ENCODE measurements at places on chromosomes 12 and 14.

DNA sequence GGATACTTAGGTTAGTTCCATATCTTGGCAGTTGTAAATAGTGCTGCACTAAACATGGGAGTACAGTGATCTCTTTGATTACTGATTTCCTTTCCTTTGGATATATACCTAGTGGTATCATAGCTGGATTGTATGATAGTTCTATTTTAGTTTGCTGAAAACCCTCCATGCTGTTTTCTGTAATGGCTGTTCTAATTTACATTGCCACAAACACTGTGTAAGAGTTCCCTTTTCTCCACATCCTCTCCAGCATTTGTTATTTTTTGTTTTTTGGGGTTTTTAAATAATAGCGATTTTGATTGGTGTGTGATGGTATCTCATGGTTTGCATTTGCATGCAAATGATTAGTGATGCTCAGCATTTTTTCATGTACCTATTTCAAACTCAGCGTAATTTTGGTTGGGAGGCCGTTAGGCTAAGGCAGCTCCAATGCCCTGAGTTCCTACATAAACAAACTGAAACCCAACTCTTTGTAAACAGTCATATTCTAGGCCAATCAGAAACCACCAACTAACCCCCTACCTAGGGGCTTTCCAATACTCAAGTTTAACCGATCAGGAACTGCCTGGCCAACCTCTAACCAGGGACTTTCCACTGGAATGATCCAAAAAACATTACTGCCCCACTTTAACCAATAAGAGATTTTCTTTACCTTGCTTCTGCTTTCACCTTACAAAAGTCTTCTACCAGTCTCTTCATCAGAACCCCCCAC is 171.6 kb downstream of the FBXL14 start:
- no peak for DNase-seq

- peak; percentile 44 for DNase-seq
These were observed 13.6 kb downstream of the MED13L start for GRCh38 chr12:116263844-116264243.

DNA sequence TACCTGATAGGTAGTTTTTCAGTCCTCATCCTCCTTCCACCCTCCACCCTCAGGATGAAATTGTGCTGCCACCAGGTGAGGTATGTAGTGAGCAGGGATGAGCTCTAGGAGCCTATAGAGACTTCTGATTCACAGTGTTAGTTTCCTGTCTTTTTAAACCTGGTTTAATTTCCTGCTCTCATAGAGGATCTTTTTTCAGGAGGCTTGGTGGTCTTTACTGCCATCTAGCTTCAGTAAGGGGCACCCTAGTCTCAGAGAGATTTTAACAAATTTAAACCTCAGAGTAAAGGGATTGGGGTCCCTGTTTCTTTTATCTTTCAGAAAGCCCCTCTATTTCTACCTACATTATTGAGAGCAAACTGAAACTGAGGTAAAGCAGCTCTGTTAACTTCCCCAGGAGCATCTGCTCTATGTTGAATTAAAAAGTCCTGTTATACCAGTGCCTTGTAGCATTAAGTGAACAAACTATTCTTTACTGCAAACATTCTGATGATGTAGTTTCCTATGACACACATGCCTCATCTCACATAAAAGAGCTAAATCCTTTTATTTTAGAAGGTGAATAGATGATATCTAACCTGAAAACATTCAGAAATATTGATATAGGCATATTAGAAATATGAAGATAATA is 172.2 kb upstream of the DDHD1 start:
- no peak for DNase-seq

DNA sequence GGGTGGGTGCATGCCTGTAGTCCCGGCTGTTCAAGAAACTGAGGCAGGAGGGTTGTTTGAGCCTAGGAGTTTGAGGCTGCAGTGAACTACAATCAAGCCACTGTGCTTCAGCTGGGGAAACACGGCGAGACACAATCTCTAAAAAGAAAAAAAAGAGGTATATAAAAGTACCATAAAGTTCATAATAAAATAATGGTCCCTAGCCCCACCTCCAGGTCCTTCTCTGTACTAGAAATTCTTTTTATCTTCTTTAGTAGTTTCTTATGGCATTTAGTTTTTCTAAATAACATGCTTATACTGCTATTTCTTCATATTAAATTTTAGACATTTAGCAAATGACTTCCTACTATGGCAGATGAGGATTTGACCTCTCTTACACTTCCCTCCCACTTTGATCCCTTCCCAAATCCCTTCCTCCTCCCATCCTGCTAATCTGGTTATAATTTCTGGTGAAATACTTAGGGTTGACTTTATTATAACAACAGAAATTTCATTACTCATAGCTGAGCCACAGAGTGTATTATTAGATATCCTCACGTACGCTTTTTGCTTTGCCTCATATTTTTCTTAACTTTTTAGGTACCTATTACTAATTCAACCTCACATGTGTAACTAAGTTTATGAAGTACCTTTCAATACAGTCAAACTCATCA is 94.7 kb downstream of the SLC41A2 start:
- DNase-seq: no peak

DNA sequence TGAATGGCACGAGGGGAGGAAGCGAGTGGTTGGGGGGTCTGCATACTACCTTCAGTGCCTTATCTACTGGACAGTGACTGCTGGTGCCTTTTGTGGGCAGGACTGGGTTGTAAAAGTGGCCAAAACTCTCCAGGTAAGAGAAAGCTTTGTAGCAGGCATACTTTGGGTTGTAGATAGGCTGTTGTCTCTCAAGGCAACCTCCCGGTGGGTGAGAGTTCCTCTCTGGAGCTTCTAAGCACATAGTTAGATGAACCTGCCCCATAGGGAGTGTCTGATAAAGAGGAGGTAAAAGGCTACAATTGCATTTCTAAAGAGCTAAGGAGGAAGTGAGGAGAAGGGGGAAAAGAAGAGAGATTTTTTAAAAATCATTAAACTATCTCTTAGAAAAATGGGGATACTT is 4.2 kb upstream of the DAD1 start:
- no peak for DNase-seq

DNA sequence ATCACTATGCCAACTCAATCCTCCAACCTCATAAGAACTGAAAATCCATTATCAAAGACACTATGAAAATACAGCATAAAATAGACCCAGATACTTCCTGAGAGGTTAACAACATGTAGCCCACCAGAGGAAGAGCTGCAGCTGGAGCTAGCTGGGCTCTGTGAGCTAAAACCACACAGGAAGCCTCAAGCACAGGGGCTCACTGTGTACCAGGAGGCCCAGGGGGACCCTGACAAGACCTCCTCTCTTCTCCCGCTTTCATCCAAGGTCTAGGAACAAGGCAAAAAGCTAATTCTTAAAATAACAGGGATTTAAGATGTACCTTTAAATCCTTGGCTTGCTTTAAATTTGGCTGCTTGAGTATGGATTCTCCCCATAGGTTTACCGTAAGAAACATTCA is 53.6 kb downstream of the EIF2S3B start:
- DNase-seq: no peak

DNA sequence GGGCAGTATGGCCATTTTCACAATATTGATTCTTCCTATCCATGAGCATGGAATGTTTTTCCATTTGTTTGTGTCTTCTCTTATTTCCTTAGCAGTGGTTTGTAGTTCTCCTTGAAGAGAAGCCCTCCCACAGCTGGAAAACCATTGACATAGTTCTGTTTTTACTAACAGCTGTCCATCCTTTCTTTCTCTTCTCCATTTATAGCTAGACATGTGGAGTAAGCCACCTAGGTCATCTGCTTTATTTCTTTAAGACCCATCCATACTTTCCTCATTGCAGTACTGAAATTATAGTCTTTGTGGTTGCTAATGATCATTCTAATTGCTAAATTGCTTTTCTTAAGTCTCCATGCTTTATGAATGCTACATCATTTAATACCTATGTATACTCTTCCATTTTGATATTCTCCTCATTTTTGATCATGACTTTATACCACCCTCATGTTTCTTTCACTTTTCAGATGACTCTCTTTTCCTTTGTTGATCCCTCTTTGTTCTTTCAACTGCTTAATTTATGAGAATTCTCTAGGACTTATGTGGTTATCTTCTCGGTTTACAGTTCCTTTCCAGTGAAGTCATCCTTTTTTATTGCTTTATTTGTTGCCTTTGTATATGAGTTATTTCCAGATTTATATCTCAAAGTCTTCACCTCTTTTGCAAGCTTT is 114.2 kb downstream of the PCNX1 start:
- DNase-seq: peak; percentile 32

DNA sequence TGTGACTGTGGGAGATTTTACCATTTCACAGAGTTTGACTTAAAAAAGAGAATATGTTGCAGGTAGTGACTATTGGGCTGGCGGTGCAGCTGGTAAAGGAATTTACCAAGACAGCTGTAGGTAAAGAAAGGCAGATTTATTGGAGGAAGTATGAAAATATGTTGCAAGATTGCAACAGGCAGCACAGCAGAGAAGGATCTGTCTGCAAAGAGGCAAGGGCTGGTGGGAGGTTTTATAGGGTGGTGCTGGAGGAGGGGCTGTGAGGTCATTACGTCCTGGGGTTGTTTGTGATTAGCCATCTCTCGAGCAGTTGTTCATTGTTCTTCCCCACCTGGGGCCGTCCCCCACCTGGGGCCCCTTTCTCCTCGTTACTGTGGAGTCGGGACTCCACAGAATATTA is 62.1 kb downstream of the ACACB start:
- peak; percentile 19 for DNase-seq

DNA sequence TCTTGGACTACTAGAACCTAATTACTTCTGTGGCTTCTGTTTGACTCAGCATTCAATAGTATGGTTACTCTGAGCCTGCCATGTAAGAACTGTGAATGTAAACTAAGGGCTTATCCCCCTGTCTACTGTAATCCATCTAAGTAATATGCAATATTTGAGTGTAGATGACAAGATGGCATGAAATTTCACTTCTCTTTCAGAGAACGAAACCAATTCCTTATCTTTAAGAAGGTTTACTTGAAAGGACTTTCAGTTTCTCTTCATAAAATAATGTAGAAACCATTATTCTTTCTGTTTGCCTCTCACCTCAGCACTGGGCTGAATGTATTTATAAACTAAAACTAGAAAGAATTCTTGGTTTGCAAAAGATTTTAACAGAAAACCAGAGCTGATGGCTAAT is 60.4 kb upstream of the ARID2 start:
- peak; percentile 88 for DNase-seq

DNA sequence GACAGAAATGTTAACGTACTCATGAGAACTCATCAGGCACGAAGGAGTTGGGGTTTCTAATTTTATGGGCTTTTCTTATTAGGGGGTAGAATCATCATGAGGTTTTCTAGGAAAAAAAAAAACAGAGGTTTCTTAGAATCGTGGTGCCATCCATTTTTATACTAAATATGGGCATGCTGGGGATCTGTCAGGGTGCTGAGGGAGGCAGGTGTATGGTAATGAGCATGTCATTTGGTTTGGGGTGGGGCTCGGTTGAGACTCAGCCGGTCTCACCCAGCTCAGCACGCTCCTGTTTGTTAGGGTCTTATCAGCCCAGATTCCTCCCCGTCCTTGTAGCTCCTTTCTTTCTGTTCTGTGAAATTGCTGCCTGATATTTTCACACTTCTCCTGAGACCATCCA is 98.2 kb downstream of the DICER1 start:
- DNase-seq: no peak

DNA sequence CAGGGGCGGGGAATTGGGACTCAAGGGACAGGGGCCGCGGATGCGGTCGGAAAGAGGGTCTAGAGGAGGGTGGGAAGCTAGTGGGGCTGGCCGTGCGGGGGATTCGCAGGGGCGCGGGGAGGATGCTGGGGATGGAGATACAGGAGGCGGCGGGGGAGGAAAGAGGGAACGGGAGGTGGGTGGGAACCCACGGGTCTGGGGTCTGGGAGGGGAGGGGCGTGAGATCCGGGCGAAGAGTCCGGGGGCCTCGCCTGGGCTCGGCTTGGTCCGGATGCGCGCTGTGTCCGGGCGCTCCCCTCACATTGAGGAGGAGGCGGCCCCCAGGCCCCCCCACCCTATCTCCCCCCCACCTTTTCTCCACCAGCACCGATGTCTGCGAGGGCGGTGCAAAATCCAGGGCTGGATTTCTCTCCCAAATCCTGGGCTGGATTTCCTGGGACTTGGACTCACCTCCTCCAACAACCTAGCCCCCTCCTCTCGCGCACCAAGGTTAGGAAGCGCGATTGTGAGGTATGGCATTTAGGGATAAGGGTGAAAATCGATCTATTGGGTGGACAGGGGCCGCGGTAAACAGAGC is at the start of gene AGAP2:
AGAP2 (minus strand) TSS at position 82 of the 577 bp plus-strand sequence. CDS start 496 bp downstream, outside the sequence.
- no peak for DNase-seq

DNA sequence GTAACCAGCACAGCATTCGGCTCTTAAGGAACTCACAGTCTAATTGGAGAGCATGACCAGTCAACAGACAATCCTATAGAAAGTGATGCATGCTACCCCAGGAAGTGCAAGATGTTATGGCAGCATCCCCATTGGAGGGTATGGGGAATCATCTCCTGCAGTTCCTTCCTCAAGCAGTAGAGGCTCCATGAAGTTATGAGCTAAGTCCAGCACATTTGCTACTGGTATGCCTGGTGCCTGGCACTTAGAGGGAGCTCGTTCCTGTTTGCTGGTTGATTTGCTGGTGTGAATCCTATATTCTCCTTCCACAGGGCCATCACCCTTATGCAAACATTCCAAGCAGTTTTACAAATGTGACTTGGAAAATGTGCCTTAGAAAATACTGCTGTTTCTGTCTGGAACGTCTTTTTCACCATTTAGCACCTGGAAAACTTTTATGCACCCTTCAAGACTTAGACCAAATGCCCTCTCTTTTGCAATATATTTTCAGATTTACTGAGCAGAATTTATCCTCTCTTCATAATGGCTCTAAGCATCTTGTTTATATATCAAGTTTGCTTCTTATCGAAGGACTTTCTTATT is 136.1 kb upstream of the WSCD2 start:
- peak; percentile 35 for DNase-seq

DNA sequence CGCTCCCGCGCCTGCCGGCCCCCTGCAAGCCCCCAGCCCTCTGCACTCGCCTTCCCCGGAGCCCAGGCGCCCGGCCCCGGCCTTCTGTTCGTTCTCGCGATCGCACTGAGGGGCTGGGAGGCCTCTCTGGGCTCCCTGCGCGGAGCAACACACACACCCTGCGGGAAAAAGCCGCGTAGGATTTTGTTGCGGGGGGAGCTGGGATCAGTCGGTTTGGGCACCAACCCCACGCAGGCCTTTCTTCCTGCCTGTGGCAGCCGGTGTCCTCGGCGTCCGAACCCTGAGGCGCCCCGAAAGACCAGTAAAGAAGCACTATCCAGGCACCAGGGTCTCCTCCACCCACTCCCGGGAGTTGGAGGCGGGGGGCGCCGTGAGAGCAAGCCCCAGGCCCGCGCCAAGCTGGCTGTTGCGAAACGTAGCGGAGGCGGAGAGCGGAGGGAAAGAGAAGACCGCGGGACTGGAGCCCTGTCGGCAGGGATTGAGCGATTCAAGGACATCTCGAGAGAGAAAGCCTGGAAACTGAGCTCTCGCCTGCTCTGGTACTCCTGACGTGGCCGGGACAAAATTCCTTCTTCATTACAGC is 1.9 kb upstream of the HOXC5 start:
- no peak for DNase-seq

- no peak for DNase-seq
These were observed 53.9 kb downstream of the WNK1 start for GRCh38 chr12:806200-806791.

- no peak for DNase-seq
These were observed 40.5 kb downstream of the FBRSL1 start for GRCh38 chr12:132530447-132530846.
